Glomerular endothelial cell (primary cell): ENCODE measurements at places on chromosomes 6 and 20. TPM values are rescaled to one million over a fixed set of nuclear protein-coding genes. Genes with fewer than 3 reads are reported as not detected.

DNA sequence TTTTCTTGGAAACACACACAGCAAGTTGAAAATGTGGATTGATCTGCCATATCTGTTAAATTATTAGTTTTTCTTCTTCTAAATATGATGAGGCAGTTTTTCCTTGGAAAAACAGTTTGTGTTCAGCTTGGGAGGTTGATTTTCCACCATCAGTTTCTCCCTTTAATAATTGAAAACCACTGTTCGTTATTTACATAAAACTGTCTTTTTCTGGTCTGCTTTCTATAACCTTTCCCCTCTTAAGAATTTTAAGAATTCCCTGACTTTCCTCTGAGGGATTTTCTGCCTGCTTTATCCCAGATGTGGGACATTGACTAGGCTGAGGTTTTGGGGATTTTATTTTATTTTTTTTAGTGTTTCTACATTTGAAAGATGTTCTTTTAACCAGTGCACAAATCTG lies 27.2 kb downstream of the DSE start:
- DNase-seq: no peak

GRCh38 chr6:76220805-76221204 lies 148.3 kb upstream of the IMPG1 start:
- no peak for DNase-seq

GRCh38 chr20:24755411-24755922 lies 193.6 kb upstream of the CST7 start:
- no peak for DNase-seq

GRCh38 chr20:32534661-32535240 lies 50.4 kb downstream of the NOL4L start:
- DNase-seq: no peak

DNA sequence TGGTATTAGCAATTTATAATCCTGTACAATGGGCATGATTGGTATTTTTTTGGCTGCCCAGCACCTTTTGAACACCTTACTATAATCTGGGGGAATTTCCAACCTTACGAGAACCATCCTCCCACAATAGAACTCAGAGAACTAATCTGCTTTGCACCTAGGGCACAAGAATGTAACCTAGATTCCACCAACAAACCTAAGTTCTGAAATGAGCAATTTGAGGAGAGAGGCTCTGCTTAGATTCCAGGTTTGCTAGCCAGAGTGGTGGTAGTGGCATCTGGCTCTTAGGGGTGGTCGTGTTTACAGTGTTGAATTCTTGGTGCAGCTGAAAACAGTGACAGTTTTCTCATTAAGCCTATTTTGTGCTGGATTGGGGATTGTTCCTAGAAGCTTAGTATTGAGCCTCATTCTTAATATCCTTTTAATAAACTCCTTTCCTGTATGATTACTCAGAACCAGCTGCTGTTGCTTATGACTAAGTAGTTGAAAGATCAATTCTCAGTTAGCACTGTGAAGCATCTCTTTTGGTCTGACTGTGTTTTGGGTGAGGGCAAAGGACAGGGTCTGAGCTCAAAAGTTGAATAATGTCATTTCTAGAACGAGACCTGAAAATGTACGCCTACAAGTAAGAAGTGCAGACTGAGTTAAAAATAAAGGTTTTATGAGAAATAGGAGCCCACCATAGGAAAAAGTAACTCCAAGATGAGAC lies 385.6 kb downstream of the CDKAL1 start:
- DNase-seq: no peak

- DNase-seq: no peak
These were observed 4.3 kb downstream of the BPHL start for GRCh38 chr6:3122823-3123182.

- DNase-seq: no peak
These were observed 29.5 kb upstream of the LRRC1 start for GRCh38 chr6:53765270-53765669.

DNA sequence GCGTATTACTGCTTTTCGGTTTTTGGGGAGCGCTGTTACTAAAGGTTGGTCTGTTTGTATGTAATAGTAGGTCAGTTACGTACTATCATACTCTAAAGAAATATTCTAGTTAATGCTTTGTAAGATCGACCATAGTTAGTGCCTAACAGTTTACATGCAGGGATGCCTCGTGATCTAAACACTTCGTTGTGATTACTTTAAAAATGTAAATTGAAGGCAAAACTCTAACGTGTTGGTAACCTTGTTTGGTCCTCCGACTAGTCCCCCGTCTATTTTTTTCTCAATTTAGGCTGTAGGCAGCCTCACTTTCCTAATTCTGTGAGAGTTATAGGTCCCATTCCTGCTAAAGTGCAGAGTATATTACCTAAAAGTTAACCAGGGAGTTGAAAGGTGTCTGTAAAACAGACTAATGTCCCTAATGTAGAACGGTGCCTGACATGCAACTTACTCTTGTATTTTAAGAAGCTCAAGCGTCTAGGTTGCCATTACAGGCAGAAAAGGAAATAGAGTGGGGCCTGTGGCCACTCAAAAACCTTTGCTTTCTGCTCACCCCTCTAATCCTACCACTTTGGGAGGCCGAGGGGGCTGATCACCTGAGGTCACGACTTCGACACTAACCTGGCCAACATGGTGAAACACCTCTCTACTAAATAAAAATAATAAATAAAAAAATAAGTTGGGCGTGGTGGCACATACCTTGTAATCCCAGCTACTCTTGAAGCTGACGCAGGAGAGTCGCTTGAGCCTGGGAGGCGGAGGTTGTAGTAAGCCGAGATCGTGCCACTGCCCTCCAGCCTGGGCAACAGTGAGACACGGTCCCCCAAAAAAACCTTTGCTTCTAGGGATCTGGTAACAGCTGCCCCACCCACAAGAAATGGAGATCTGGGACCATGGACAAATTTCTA lies 37.8 kb downstream of the HFE start:
- no peak for DNase-seq

The OR2H2 gene
- not detected in 2 replicates for total RNA-seq

The RSPH4A gene
- total RNA-seq: 0.29 and 0.63 TPM in 2 replicates
